SW 1271 (cell line): ENCODE measurements at places on chromosomes 11 and 22.

DNA sequence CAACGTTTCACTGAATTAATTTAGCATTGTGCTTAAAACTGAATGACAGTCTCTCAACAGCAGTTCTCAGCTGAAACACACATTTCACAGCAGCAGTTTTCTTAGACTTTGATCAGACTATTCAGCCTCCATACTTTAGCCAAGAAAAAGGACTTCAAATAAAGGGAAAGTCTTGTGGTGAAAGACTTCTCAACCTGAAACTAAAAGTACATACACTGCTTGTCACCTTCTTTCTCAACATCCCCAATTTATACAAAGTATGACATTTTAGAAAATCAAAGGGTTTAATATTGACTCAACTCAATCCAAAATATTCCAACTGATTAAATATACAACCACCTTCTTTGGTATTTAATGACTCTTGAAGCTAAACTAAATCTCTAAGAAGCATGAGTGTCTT is 419.0 kb downstream of the LRRC4C start:
- no peak for DNase-seq

DNA sequence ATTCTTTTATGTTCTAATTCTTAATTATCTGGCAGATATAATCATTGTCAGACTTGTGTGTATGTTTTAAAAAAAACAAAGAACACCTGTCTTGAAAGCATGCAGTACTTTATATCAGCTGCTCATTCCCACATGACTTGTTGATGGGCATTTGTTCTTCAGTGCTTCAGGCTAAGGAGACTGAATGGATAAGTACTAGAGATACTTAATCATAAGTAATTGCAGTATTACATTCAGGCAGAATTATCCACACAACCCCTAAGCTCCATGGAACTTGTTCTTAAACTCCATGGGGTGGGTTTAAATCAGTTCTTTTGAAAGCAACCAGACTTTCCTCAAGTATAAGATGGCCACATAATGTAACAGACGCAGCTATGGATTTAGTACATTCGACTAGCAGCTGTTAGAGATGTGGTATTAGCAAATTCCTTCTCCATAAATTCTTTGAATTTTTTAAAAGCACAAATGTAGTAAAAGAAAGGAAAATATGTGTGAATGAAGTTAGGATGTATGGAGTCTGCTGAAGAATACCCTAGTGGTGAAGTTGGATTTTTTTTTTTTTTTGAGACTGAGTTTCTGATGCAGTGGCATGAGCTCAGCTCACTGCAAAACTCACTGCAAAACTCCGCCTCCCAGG is 3.0 kb downstream of the JAM3 start:
- DNase-seq: no peak

DNA sequence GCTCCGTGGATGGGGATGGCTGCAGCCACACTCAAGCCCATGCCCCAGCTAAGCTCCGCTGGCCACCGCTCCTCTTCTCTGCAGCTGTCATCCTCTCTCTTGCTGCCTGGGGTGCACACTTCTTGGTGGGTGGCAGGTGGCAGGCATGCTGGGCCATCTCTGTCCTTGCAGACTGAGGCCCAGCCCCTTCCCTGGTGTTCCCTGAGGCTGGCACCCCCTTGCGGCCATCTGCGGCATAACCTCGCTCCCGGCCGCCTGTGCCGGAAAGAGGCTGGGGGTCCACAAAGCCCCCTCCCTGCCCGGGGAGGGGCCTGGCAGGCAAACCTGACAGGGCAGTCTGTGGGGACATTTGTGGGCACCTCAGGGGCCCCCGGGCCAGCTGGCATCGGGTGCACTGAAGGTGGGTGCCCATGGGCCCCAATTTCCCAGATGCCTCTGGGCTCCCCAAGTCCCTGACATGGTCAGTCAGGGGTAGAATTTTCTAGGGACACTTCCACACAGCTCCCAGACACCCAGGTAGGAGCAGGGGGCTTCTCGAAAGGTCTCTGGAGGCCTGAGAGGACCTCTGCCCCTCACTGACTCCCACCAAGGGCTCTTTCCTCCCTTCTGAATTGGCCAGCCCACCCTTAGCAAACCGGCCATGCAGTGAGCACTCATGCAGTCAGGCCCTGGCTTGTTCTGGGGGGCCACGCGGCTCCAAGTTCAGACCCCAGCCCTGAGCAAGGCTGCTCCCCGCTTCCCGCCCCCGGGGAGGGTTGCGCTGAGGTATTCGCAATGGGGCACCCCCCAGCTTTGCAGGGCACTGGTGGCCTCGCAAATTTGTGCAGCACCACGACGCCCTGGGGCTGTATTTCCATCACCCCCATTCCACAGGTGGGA is 23.5 kb upstream of the TH start:
- no peak for DNase-seq

- DNase-seq: no peak
These were observed 63.8 kb upstream of the WNT7B start for GRCh38 chr22:46040471-46041465.

GRCh38 chr11:74822170-74822569 is 73.5 kb downstream of the RNF169 start:
- DNase-seq: no peak
